Daoy (cell line): ENCODE measurements at places on chromosomes 2 and 18.

DNA sequence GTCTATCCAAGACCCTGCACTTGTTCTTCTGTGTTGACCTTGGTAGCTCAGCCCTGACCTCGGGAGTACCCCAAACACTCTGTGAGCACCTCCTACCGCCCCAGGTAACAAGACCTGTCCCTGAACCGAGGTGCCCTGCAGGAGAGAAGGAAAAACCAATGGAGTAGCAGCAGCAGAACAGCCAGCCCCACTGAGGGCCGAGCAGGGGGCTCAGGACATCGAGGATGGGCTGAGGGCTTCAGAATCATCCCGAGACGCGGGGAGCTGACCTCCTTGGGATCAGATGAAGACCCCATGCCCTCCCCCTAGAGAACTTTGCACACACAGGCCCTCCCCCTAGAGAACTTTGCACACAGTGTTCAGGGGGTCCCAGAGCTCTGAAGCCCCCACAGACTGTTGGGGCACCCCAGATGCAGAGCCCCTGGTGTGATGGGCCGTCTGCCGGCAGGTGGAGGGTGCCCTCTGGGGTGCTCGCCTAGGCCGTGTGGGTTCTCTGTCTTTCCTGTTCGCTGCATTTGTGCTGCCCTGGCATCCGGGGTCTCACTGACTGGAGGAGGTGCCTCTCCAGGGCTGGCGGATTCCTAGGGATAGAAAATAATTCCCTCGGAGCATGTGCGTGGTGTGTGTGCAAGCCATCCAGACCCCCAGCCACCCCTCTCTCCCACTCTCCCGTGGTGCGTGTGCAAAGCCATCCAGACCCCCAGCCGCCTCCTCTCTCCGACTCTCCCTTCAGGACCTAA, 189.1 kb downstream of the TWIST2 start:
- no peak for DNase-seq

DNA sequence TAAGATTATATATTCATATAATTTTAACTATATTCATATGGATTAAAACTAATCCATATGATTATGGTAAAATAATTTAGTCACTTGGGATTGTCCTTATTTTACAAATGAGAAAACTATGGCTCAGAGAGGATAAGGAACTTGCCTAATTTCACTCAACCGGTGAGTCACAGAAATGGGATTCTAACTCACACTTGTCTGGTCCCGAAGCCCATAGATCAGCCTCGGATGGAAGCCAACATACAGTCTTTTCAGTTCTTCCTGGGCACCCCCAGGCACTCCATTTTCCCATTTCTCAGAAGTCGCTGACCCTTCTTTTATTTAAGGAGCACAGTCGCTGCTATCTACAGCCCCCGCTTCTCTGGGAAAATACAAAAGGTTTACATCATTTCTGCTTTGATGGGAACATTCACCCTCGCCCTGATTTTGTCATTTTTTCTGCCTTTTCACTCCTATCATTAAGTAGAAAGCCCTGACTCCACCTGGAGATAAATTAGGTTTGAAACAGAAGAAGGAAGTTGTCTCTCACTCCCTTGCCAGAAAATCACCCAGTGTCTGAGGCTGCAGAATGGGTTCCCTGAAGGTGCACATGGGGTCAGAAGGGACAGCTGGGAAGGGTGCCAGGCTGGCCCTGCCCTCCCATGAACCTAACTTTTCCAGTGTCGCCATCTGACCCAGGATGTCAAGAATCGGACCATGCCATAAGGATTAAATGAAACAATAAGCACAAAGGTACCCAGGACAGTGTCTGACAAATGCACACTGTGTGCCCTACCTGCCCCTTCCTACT, 36.6 kb downstream of the CYP1B1 start:
- DNase-seq = peak; percentile 79

- no peak for DNase-seq
Measured at GRCh38 chr2:21301871-21302455, 178.2 kb downstream of the TDRD15 start.

- DNase-seq = no peak
Measured at GRCh38 chr2:202494300-202495229, 118.4 kb downstream of the BMPR2 start.

- peak; percentile 57 for DNase-seq
Measured at GRCh38 chr18:75618146-75618545, 190.6 kb upstream of the SMIM21 start.

DNA sequence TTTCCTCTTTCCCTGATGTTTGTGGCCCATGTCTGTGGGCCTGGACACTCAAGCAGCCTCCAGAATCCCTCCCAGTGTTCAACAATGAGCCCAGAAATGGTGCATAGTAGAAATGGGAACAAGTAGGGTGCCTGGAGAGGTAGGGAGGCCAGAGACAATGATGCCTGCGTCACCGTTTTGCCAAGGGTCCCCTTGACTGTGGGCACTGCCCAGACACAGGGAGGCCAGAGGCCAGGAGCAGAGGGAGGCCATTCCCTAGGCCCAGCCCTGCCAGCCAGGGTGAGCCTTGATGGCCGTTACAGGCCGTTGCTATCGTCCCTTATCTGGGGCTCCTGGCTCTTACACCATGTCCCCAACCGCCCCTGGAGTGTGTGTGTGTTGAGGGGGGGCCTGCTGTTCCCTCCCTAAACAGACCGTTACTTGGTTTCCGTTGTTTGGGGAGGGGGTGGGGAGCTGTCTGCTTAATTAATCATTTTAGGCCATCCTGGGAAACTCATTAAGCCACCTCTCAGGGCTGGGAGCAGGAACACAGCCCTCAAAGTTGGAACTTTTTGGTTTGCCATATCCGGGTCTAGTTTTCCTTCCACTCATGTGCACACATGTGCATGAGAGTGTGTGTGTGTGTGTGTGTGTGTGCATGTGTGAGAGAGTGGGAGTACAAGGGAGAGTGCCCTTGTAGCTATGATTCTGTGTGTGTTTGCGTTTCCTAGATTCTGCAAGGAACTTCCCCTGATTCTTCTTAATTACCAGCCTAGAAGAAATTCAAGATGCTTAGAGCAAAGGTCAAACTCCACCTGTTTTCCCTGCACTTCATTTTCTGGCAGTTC, 135.2 kb upstream of the HAAO start:
- DNase-seq = no peak

DNA sequence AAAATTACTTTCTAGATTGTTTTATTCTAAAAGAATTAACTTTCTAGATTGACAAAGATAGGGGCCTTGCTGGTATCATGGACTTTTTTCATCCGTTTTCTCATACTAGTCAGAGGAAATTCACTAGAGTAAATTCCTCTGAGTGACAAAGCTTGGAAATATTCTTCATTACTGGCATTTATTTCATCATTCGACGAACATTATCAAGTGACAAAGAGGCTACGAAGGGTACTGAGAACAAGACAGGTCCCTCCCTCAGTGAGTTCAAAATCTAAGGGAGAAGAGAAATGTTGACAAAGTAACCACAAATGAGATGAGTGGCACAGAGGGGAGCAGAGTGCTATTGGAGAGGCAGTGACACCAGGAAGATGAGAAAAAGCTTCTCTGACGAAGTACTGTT, 4.3 kb downstream of the EPG5 start:
- peak; percentile 46 for DNase-seq

DNA sequence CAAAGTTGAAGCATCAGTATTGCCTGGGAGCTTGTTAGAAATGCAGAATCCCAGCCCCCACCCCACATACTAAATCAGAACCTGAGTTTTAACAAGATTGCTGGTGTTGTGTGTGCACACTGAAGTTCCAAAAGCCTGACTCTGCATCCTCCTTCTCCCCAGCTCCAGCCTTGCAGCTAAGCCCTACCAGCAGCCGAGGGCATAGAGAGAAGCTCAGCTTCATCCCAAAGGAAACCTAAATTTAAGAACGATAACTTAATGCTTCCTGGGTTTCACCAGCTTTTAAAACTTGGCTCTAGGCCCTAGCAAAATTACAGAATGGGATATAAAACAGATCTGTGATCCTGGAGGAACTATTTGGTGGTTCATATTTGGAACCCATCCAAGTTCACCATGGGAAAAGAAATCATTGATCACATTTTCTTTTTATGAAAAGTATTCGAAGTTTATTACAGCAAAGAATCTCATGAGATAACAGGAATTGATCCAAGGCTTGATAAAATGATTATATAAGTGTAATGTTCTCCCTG, 11.1 kb downstream of the SMYD1 start:
- DNase-seq = no peak

DNA sequence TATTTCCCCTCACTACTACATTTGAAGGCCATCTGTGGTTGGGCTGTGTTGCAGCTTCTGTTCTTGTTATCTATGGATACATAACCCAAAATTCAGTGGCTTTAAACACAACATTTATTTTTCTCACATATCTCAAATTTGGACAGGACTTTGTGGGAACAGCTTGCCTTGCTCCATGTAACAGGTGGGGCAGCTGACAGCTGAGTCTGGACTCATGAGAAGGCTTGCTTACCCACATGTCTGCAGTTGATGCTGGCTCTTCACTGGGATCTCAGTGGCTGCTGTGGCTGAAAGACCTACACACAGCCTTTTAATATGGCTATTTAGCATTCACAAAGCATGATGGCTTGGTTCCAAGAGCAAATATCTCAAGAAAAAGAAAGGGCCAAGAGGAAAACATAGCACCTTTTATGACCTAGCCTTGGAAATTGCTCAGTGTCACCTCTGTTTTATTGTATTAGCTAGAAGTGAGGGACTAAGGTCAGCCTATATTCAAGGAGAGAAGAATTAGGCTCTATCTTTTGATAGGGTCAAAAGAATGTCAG, 296.8 kb upstream of the ZNF521 start:
- DNase-seq = no peak

GRCh38 chr2:235533198-235533597, 39.4 kb downstream of the AGAP1 start:
- DNase-seq = no peak

- DNase-seq = peak; percentile 86
Measured at GRCh38 chr2:241741016-241741415, 6.6 kb downstream of the D2HGDH start.

DNA sequence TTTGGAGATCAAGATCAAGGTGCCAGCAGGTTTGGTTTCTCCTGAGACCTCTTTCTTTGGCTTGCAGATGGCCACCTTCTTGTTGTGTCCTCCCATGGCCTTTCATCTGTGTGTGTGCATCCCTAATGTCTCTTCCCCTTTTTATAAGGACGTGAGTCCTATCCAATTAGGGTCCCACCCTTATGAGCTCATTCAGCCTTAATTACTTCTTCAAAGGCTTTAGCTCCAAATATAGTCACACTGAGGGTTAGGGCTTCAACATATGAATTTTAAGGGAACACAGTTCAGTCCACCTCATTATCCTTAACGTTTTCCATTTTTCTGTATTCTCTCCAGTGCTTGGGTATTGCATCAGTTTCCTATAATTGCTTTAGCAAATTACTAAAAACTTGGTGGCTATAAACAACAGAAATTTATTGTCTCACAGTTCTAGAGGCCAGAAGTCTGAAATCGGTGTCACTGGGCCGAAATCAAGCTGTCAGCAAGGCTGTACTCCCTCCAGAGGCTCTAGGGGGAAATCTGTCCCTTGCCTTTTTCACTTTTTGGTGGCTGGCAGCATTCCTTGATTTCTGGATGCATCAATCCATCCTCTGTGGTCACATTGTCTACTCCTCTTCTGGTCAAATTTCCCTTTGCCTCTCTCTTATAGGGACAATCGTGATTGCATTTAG, 34.1 kb downstream of the CDC42EP3 start:
- no peak for DNase-seq

DNA sequence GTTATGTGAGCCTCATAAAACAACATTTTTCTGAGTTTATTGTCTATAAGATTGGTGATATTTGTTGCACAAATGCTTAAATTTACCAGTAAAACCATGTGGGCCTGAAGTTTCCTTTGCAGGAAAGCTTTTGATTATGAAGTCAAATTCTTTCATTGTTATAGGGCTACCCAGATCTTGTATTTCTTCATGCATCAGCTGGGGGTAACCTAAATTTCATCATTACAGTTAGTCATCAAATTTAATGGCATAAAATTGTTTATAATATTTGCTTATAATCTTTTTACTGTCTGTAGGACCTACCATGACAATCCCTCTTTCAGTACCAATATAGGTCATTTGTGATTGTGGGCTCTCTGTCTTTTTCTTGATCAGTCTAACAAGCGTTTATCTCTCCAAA, 47.8 kb downstream of the SMAD2 start:
- DNase-seq = no peak

DNA sequence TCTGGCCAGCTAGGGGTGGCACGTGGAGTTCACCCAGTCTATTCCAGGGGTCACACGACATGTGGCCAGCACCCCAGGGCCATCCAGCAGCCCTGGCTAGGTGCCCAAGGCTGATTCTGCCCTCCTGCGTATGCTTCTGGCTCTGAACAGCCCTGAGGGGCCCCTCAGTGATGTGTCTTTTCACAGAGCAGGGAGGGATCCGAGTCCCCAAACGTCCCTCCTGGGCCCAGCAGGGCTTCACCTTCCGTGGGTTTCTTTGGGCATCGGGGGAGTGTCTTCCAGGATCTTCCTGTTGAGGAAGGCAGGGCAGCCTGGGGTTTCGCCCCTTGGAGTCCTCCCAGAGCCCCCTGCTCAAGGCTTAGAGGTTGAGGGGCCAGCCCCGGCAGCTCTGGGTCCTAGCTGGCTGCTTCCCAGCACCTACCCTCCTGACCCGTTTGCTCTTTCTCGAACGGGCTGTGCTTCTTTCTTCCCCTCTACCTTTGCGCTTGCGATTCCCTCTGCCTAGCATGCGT, 165.9 kb downstream of the DYSF start:
- no peak for DNase-seq

DNA sequence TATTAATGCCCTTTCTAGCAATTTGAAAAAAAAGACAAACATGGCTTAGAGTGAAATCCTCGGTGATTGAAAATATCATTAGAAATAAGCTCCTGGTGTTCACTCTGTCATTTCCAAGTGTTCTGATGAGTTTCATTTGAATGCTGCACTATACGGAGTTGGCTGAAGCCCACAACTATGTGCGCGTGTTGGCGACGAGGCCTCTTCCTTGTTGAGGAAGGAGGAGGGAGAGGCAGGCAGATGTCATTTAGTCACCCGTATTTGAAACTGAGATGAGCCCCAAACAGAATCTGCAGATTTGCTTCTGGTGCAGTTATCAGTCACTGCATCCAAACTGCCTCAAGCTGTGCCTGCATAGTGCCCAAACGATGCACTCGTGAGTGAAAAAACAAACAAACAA, 23.5 kb upstream of the SKOR2 start:
- DNase-seq = no peak

GRCh38 chr2:70943205-70943871, 7.6 kb downstream of the ATP6V1B1 start:
- DNase-seq = no peak

GRCh38 chr2:15307526-15307925, 253.6 kb downstream of the NBAS start:
- no peak for DNase-seq

- no peak for DNase-seq
Measured at GRCh38 chr18:44935455-44935854, 254.8 kb downstream of the SETBP1 start.
